A375 (cell line): ENCODE measurements at places on chromosomes 7 and 10. TPM values are rescaled to one million over a fixed set of nuclear protein-coding genes. Genes with fewer than 3 reads are reported as not detected.

Gene GDF2
- not detected in 2 replicates for total RNA-seq

Gene GIMAP7
- total RNA-seq, result not detected in 2 replicates

Gene PNLIPRP3
- 0.03 TPM in 1 of 2 replicates, not detected in the other for total RNA-seq

Gene SPDYE2B
- not detected in 2 replicates for total RNA-seq

Gene IGFBP1
- 0.38 TPM in 1 of 2 replicates, not detected in the other for total RNA-seq

Gene NIPSNAP2
- 30.0 and 40.0 TPM in 2 replicates for total RNA-seq

Gene XRCC2
- 12.2 and 13.6 TPM in 2 replicates for total RNA-seq

Gene SAMD9L
- 5.5 and 8.3 TPM in 2 replicates for total RNA-seq

Gene TLX1
- not detected in 2 replicates for total RNA-seq

Gene TM9SF3
- 51.9 and 72.9 TPM in 2 replicates for total RNA-seq

Gene HMX2
- not detected in 2 replicates for total RNA-seq

Gene CHST3
- 17.9 and 18.5 TPM in 2 replicates for total RNA-seq

Gene AGR2
- total RNA-seq, result not detected in 2 replicates

Gene EPHB4
- total RNA-seq, result 36.7 and 37.4 TPM in 2 replicates

Gene FGFR2
- total RNA-seq, result 0.53 and 0.64 TPM in 2 replicates

Gene TMUB1
- 48.4 and 64.1 TPM in 2 replicates for total RNA-seq

Gene RBM28
- 73.9 and 76.8 TPM in 2 replicates for total RNA-seq

Gene CRHR2
- total RNA-seq, result not detected in 2 replicates

Gene STEAP4
- total RNA-seq, result not detected in 2 replicates

Gene TAS2R4
- 0.05 and 0.19 TPM in 2 replicates for total RNA-seq

Gene CTAGE4
- not detected in 2 replicates for total RNA-seq

Gene NXPH1
- total RNA-seq, result not detected in 2 replicates

Gene ELFN1
- total RNA-seq, result 0.24 and 0.60 TPM in 2 replicates
